Stimulated activated CD8-positive, alpha-beta memory T cell treated with anti-CD3 and anti-CD28 coated beads, Interleukin-2, amount 100 ng/mL, for 1 hour (primary cell): ENCODE measurements at places on chromosomes 7 and 10.

DNA sequence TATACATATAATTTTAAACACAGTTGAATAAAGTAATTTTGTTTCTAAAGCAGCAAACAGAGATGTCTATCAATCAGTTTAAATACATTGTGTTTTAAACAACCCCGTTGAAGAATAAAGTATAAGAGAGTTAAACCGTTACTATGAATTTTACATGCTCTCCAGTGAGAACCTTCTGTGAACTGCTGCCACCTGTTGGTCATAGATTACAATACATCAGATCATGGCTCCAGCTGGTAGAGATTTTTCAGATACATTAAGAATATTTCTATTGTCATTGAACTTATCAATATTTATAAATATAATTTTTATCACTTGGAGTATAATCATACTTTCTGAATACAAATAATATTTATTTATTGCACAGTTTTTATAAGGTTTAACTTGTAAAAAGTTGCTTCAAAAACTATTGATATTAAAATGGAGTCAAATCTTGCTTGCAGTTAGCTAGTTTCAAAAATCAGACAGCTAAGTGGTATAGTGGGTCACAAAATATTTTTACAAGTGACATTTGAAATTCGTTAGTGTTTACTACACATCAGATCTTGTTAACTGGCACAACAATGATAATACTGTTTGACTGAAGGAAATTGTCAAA lies 561.2 kb upstream of the PHF14 start:
- DNase-seq: no peak

- DNase-seq: no peak
Measured at GRCh38 chr7:128106821-128107220, 75.6 kb upstream of the LRRC4 start.

GRCh38 chr10:90964781-90965465 lies 44.0 kb upstream of the ANKRD1 start:
- DNase-seq: no peak

DNA sequence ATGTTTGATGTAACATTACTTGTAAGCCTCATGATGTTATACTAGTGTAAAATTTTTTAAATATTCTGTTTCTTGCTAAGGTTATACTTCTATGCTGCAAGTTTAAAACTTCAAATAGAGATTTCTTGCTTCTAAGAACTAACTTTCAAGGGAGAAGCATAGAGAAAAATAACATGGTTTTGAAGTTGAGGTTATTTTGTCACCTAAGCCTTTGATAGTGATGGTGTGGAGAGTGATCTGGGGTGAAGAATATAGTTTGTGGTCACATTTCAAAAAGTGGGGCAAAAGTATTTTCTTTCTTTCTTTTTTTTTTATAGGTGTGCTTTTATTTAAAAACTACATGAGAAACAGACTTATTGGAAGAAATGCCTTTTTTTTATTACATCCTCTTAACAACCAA lies 162.4 kb downstream of the GATA3 start:
- DNase-seq: no peak

- DNase-seq: no peak
Measured at GRCh38 chr10:76463111-76463510, 1031.7 kb downstream of the LRMDA start.

DNA sequence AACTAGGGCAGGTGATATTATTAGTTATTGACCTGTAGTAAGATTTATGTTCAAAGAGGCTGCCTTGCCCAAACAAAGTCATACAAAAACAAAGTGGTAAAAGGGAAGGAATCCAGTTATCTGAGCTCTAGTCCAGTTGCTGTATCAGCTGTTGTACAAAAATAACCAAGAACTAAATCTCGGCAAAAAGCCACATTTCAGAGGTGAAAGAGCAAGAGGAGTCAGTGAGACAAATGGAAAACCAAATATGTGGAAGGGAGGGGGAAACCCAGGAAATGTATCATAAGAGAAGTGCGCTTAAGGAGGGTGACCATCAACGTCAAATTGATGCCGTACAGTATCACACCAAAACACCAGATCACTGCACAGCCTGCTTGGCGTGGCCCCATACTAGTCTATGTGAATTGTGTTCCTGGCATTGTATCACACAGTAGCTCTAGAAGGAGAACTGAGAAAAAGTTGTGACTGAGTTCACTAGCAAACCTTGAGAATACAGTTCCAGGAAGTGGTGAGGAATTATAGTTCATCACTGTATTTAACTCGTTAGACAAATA lies 6.4 kb downstream of the AGBL3 start:
- DNase-seq: no peak

DNA sequence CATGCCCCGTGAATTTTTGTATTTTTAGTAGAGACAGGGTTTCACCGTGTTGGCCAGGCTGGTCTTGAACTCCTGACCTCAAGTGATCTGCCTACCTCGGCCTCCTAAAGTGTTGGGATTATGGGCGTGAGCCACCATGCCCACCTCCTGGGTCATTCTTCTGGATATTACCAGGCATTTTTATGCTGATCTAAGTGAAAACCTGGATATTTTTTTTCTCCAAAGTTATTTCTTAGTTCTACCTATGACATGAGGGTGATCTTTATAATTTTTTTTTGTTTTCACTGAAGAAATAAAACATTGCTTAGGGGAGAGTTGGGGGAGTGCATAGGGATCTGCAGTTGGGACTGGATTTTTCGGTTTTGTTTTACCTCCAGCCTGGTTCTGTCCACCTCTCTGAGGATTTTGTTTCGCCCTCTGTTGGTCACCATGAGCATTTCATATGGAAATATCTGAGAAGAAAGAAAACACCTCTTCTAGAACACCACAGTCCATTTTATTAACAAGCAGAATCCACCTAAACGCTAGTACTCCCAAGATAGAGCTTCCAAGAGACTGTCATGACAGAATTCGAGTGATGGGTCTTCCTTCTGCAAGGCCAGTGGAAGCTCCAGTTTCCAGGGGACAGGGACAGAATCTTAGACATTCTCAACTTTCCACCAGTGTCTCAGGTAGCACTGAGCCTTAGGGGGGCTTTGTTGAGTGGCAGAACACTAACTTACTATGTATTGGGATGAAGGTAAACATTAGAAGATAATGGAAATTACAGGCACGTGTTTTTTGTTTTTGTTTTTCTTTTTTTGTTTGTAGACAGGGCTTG lies 33.4 kb upstream of the AFAP1L2 start:
- no peak for DNase-seq

DNA sequence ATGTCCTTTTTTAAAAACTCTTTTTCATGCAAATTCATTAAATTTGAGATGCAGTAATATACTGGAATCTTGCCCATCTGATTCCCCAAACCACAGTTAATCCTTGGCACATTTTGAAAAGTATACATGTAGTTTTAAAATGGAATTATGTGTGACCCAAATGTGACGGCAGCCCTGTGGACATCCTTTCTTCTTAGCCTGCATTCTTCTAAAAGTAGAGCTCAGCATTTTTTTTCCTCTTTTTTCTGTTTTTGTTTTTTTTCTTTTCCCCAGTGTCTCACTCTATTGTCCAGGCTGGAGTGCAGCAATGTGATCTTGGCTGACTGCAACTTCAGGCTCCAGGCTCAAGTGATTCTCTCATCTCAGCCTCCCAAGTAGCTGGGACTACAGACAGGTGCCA lies 338.9 kb downstream of the GALNT17 start:
- DNase-seq: no peak

GRCh38 chr7:40866601-40867000 lies 731.8 kb downstream of the SUGCT start:
- no peak for DNase-seq

- DNase-seq: no peak
Measured at GRCh38 chr7:17304926-17305325, 6.5 kb downstream of the AHR start.

DNA sequence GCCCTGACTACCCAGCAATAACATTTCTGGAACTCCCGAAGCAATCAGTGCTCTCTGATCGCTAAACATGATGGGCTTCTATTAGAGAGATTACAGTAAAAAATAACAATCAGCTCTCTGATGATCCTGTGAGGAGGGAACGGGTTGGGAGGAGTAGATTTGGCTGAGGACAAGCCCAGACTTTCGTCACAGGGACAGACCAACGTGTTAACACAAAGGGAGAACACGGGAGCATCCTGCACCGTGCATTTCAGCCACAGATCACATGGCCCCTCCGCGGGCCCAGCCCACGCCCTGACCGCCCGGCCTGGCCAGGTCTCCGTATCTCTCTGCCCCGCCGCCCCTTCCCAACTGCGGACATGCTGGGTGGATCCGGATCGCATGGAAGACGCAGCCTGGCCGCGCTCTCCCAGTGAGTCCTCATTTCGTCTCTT lies 95.0 kb upstream of the AGBL3 start:
- no peak for DNase-seq

DNA sequence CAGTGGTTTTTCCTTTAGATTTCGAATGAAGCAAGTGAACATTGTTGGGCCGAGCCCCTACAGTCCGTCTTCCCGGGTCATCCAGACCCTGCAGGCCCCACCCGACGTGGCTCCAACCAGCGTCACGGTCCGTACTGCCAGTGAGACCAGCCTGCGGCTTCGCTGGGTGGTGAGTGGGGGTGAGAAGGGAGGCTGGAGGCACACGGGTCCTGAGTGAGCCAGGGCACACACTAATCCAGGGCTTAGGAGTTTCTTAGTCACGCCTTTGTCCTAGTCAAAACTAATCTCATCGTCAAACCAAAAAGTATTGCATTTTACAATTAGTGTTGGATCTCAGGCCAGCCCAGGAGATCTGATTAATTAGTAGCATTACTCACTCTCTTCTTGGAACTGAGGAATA lies 568.8 kb upstream of the FOXK1 start:
- no peak for DNase-seq

DNA sequence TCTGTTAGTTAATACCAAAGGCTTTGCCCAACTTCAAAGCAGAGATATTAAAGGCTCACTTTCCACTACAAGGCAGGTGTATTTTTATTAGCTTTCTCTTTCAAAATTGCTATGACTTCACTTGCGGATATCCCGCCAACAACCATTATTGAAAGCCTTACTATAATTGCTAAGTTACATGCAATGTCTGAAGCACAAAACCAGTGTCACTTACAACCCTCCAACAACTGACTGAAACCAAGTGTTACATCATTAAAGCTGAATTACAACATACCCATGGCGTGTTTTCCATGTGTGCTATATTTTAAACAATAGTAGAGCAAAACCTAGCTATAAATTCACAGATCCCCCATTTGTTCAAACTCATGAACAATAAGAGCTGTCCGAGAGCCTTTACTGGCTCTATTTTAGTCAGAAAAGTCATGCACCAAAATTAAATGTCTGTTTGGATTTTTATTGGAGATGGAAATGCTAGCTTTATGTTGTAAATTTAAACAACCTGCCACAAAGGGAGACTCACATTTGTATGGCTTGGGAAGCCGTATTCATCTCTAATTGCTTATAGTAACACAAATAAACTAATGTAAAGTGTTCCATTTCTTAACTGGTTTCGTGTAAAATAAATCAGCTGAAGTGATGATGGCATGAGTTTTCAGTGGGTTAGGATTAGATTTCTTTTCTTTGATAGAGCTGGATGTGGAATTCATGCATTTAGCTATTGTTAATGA lies 227.1 kb downstream of the AGMO start:
- no peak for DNase-seq

GRCh38 chr7:149799397-149800168 lies 26.2 kb upstream of the ZNF467 start:
- DNase-seq: peak; percentile 27

GRCh38 chr10:62794306-62794705 lies 10.2 kb upstream of the ADO start:
- DNase-seq: no peak

- no peak for DNase-seq
Measured at GRCh38 chr10:70990681-70991080, 102.3 kb upstream of the PCBD1 start.

DNA sequence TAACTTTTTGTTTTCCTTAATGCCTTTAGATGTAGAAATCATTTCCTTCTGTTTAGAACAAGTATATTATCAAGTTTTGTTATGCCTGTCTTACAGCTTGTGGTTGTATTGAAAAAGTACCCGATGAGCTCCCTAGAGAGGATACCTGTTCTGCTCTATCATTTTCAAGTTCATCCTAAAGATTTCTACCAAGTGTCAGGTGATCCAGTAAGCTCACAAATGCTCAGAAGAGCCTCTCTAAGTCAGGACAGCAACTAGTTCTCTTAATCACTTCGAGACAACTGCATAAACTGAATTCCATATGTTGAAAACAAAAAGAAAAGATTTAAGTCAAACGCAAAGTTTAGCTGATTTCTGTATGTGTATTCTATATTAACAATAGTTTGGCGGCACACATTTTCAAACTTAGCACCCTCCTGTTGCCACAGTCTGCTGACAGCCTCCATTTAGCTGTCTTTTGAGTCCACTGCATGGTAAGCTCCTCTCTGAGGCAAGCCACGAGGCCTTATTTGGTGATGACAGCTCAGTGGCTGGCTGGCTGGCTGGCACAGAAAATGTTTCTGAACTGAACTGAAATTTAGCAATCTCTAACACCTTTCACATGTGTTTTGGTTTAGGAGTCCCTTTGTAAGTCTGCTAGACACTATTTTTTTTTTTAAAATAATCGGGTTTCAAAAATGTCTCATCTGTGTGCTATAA lies 59.4 kb downstream of the SEMA3C start:
- no peak for DNase-seq

GRCh38 chr7:36732806-36733205 lies 8.5 kb upstream of the AOAH start:
- DNase-seq: no peak

DNA sequence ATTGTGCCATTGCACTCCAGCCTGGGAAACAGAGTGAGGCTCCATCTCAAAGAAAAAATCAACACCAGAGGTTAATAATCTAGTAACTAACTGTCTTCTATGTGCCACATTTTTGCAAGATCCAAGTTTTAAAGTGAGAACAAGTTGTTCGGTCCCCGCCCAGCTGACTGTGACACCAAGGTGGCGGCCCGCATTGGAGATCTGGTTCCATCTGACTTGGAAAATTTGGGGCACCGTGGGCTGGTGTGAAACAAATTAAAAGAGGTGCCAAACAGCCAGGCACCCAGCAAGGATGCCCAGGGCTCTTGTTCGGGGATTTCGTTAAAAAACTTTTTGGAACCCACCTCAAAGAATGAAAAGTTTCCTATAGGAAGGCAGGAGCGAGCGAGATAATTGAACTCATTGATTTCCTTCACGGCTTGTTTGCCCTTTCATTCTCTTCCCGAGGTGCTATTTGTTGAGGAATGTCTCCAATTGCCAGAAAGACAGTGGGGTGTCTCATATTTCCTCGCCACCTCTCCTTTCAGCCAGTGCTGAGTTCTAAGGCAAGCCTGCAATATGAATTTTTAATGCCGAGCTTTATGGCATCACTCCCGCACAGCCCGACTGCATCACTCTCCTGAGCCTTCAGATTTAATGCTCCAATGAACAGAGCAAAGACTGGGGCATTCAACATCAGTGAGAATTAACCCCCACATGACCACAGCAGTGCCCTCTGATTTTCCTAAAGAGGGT lies 156.9 kb upstream of the SH2B2 start:
- DNase-seq: no peak
